Bone marrow (tissue), 2 donors: ENCODE measurements at places on chromosomes 5 and 9.
A peak's percentile ranks its signal among the peaks of the same experiment; 100 is the strongest.

- no peak for DNase-seq
Observed at GRCh38 chr9:106059886-106060285, 365.5 kb downstream of the TMEM38B start.

DNA sequence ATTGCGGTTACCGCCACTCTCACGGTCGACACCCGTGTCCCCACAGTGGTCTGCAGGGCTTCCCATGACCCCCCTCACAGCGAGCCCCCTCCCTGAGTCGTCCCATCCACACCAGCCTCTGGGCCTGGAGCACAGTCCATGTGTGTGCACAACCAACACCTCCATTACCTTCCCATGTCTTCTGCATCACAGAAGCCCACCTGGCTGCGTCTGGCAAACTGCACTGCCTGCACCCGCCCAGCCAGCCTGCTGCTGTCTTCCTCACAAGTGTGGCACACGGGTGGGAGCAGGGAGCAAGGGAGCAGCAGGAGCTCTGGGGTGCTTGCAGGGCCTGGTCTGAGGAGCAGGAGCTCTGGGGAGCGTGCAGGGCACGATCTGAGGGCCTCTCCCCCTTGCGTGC lies 415.3 kb upstream of the IRX4 start:
- DNase-seq: no peak

DNA sequence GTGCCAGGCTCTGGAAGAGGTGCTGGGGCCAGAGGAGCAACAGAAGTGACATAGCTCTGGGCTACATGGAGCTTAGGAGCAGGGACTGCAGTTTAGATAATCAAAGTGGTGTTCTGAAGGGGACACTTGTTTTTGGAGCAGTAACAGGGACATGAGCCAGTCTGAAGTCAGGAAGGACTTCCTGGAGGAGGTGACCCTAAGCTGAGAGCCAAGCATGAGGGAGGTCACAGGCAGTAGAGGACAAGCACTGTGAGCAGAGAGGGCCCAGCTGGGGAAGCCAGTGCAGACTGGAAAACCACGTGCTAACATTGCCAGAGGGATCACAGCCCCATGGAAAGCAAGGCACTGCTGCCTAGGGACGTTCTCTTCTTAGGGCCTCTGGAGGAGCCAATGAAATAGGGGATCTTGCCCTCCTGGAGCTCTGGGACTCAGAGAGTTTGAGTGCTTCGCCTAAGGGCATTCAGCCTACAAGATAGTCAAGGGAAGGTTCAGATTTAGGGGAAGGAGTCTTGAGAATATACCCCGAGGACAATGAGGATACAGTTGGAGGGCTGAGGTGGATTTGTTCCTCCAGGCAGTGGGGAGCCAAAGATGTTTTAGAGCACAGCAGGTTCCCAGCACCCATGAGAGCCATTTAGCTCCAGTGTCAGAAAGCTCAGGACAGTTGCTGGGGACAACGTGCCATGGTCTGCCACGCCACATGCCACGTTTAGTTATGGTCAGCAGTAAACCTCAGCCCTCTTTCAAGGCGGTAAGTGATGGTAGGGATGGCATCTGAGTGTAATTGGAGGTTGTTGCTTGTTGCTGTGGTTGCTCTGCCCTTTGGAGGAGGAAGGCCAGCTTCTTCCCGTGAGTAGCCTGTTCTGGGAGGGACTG lies 40.5 kb upstream of the SH3PXD2B start:
- DNase-seq: no peak

GRCh38 chr9:1102642-1102970 lies 52.4 kb downstream of the DMRT2 start:
- no peak for DNase-seq

GRCh38 chr5:93611976-93612854 lies 29.2 kb downstream of the NR2F1 start:
- no peak for DNase-seq

- DNase-seq: no peak
Observed at GRCh38 chr5:15260356-15261268, 239.4 kb upstream of the FBXL7 start.

- no peak for DNase-seq
Observed at GRCh38 chr9:106032978-106033377, 338.6 kb downstream of the TMEM38B start.

- no peak for DNase-seq
Observed at GRCh38 chr9:127389381-127390247, 7.4 kb upstream of the SLC2A8 start.

DNA sequence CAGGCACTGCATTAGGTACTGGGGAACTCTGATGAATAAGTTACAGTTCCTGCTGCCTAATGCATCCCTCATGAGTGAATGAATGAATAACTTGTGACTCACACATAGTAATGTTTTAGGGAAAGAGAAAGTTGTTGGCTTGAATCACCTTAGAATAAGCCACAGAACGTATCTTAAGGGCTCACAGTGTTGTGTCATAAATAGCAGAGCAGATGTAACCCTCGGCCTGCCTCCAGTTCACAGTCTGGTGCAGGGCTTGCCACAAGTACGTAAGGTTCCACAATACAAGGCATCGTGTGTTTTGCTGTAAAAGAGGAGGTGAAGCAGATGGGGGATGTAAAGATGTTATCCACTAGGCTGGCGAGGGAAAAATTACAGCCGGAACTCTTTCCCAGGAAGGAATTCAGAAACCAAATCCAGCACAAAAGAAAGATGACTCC lies 218.7 kb downstream of the TRPM3 start:
- no peak for DNase-seq

DNA sequence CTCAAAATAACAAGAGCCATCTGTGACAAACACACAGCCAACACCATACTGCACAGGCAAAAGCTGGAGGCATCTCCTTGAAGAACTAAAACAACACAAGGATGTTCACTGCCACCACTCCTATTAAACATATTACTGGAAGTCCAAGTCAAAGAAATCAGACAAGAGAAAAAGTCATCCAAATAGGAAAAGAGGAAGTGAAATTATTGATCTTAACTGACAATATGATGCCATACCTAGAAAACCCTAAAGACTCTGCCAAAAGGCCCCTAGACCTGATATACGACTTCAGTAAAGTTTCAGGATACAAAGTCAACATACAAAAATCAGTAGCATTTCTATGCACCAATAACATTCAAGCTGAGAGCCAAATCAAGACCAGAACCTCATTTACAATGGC lies 30.0 kb upstream of the MACIR start:
- no peak for DNase-seq

GRCh38 chr9:128593039-128593438 lies 40.7 kb downstream of the SPTAN1 start:
- no peak for DNase-seq

- DNase-seq: no peak
Observed at GRCh38 chr9:969310-970150, 6.9 kb upstream of the DMRT3 start.

GRCh38 chr5:127440831-127441230 lies 76.6 kb upstream of the PRRC1 start:
- DNase-seq: no peak

DNA sequence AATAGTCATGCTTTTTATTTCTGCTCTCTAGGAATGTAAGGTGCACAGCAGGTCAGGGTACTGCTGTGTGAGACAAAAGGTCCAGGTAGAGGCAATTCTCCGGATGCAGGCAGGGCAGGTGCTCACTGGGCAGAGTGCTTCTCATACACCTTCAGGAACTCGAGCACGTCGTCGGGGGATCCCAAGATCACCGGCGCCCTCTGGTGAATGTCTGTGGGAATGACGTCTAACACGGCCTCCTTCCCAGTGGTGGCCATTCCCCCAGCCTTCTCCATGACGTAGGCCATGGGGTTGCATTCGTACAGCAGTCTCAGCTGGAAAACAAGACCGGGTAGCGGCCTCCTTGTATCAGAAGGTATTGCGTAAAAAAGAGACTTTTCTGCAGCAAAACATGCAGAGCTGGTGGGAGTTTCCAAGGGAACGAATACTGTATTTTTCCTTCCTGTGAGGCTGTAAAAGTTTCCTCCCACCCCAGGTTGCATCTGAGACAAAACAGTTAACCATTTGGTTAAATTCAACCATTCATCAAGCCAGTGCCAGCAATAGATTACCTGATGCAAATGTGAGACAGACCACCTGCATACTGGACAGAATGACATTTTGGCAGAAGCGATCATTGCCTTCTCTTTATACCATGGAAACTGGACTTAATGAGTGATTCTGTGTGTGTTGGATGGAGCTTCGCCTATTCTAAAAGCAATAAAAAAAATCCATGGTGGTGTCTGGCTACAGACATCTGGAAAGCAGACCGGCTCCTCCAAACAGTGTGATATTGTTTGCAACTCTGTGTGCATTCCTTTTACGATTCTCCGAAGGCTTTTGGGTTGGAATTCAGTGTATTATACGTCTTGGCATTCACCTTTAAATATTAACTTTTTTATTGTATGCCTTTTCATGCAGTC lies 9.9 kb upstream of the FBP2 start:
- peak; percentile 16 for DNase-seq

DNA sequence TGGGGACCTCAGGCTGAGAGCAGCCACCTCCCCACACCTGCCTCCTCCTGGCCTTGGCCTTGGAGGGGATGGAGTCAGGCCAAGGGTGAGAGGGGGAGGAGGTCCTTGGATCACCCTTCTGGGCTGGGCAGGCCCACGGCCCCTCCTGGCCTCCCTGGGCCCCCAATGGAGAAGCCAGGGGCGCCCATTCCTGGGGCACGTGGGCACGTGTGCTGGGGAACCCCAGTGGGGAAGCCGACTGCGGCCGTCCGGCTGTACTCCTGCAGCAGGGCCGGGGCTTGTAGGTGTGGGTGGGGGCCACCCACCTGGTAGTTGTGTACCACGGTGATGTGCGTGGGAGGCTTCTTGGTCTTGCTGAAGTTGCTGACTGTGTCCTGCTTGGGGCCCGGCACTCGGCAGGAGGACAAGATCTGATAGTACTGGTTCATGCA lies 8.5 kb downstream of the CRAT start:
- no peak for DNase-seq

DNA sequence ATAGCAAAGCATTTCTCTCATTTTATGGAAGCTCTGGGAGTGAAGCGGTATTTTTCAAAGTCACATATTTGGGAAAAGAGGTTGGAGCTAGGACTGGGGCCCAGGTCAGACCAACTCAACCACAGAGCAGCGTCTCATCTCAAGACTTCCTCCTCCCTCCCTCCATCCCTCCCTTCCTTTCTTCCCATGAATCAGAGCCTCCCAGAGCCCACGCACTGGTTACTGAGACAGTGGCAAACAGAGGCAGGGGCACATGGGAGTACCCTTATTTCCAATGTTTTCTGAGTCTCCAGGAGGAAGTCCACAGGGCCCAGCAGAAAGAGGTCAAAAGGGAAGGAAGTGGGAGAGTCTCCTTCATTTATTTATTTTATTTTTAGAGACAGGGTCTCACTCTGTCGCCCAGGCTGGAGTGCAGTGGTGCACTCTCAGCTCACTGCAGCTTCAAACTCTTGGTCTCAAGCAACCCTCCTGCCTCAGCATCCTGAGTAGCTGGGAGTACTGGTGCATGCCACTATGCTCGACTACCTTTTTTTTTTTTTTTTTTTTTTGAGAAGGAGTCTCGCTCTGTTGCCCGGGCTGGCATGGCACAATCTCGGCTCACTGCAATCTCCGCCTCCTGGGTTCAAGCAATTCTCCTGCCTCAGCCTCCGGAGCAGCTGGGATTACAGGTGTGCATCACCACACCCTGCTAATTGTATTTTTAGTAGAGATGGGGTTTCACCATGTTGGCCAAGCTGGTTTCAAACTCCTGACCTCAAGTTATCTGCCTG lies 52.5 kb upstream of the CDKN2AIPNL start:
- DNase-seq: no peak

DNA sequence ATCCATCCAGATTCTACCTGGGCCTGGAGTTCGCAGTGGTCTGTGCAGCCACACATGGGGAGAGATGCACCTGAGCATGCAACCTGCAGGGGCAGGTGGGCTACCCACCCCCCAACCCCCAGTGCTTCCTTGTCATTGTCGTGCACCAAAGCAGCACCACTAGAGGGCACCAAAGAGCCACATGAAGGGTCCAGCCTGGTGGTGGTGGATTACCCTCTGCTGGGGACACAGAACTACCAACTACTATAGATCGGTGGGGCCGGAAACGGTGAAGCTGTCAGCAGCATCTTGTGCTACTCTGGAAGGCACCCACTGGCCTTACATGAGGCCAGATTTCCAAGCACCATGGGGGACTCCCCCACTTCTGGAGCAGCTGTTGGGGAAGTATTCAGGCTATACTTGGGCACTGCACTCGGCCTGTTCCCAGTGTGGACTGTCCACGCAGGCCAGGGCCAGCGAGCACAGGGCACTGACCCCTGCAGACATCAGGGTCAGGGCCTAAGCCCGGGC lies 60.2 kb upstream of the TBC1D2 start:
- peak; percentile 38 for DNase-seq

GRCh38 chr9:7549249-7549648 lies 250.3 kb downstream of the DMAC1 start:
- DNase-seq: no peak

DNA sequence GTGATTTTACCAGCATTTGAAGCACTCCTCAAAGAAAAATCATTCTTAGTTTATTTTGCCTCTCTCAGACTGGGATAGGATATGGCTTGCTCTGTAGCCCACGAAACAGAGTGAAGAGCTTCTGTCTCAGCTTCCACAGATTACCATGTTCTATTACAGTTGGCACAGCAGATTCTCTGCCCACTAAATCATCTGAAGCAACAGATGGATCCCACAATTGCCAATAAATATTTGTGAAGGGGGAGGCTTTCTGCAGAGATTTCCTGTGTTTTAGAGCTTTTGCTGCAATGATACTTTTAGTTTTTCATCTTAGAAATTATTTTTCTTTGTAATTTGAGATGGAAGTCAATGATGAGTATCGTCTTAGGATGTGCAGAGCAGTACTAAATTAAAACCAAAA lies 12.3 kb upstream of the MAP3K1 start:
- DNase-seq: no peak

GRCh38 chr9:120528829-120529228 lies 51.1 kb downstream of the CDK5RAP2 start:
- DNase-seq: no peak

DNA sequence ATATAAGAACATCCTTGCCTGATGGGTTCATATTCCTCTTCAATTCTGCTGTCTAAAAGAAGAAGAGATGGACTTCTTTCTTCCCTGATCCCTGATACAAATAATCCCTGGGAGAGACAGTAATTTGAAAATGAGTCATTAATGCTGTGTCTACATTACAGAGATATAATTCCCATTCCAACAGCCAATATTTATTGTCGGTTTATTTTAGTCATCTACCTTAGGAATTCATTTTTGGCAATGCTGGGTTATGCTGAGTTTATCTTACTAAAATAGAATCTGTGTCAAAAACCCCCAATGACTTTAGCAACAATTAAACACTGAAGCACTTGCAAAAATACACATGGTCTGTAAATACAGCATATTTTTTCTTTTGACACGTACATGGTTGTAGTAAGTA lies 23.9 kb downstream of the ZNF474 start:
- DNase-seq: no peak

DNA sequence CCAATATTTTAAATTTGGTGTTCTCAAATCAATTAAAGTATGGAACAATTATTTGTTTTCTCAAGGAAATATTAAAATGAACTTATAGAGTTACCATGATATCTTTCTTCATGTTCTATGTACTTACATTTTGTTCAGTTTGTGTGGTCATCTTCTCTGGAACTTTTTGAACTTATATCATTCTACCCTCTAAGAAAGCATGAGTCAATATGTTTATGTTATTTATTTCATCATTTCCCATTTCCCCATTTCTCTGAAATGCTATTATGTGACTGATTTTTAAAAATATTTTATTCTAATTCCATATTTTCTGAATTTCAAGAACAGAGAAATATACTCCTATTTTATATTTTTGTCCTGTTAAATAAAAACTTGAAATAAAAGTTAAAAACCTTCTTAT lies 123.5 kb upstream of the ACOT12 start:
- no peak for DNase-seq

GRCh38 chr5:31531543-31531887 lies 378 bp downstream of the DROSHA start:
- DNase-seq: no peak

GRCh38 chr5:158233735-158234322 lies 374.9 kb upstream of the CLINT1 start:
- no peak for DNase-seq

- DNase-seq: no peak
Observed at GRCh38 chr9:86549401-86549811, 195.2 kb upstream of the TUT7 start.
